ENCODE measurements at places on chromosomes 2 and 18. TPM values are rescaled to one million over a fixed set of nuclear protein-coding genes. Genes with fewer than 3 reads are reported as not detected.
A peak's percentile ranks its signal among the peaks of the same experiment; 100 is the strongest.

DNA sequence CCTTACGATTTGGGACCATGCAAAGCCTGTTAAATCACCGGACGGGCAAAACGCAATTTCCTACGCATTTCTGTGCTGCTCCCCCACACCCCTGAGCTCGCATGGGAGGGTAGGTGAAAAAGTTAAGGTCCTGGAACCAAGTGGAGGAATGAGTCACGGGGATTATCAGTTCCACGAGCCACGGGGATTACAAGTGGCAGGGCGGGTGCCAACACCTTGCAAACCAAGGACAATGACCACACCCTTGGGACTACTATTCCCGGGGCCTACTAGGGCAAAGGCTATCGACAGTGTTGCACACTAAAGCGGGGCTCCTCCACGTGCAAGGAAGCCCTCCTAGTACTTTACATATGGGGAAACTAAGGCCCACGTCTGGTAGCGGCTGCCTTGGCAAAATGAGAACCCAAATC is 447 bp downstream of the RETSAT start:
- DNase-seq: peak; percentile 55

GRCh38 chr2:65276609-65277008 is 49.0 kb downstream of the ACTR2 start:
- DNase-seq: no peak

- no peak for DNase-seq
Measured at GRCh38 chr2:120787111-120787821, 51.6 kb downstream of the GLI2 start.

DNA sequence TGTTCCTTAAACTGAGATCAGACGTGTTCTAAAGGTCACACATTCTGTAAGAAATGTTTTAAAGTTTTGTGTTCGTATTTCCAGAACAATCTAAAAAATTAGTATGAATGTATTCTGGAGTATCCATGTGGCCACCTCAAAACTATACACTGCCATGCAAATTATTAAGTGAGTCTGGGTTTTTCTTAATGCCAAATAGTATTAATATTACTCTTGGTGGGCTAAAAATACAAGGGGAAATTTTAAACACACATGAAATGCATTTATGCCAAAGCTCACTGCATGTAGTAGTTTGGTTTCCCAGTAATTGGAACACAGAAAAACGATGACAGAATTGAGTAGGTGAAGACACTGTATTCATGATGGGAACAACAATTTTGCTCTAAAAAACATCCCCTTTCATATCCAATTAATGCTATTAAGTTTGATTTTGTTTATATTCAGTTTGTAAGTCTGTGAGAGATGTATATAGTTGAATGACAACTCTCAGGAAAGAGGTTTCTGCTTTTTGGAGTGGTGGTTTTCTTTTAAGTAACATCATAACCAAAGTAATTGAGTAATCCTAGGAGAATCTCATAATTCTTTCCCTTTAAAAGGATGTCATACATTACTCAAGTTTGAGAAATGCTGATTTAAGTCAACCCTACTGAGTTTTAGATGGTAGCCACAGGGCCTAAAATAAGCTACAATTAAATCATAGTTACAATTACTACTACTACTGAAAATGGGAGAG is 75.7 kb upstream of the CDCA7 start:
- DNase-seq: no peak

Gene CYP27C1
- total RNA-seq: under 0.01 TPM

Gene HOXD12
- total RNA-seq: not detected

Gene INHA
- total RNA-seq: 0.43 TPM

Gene ATRAID
- total RNA-seq: 166 TPM

GRCh38 chr2:151902829-151903228 is 74.6 kb upstream of the ARL5A start:
- DNase-seq: no peak

Gene ALPI
- total RNA-seq: not detected
